ENCODE measurements at places on chromosomes 6 and 20. TPM values are rescaled to one million over a fixed set of nuclear protein-coding genes. Genes with fewer than 3 reads are reported as not detected.

Gene MEI4
- not detected for total RNA-seq

Gene ZNF184
- 3.3 TPM for total RNA-seq

Gene KIF25
- not detected for total RNA-seq

Gene MOXD1
- 115 TPM for total RNA-seq

Gene IMPG1
- not detected for total RNA-seq

Gene NOTCH4
- 1.1 TPM for total RNA-seq

Gene FRMD1
- total RNA-seq, result not detected

Gene ZNF165
- total RNA-seq, result 1.1 TPM

Gene PRICKLE4
- total RNA-seq, result 1.3 TPM

Gene TOX2
- total RNA-seq, result 6.6 TPM

Gene RAD21L1
- not detected for total RNA-seq

Gene ANKRD6
- total RNA-seq, result 3.5 TPM

Gene VARS1
- total RNA-seq, result 85.2 TPM

Gene CAP2
- total RNA-seq, result 12.3 TPM

Gene SPTLC3
- 3.7 TPM for total RNA-seq

Gene TNNC2
- not detected for total RNA-seq

Gene TMEM200A
- 4.9 TPM for total RNA-seq

Gene TCP11
- 0.16 TPM for total RNA-seq

Gene ATP6V1G2
- 0.98 TPM for total RNA-seq

Gene MTO1
- total RNA-seq, result 19.2 TPM

Gene MCHR2
- total RNA-seq, result not detected

Gene DDO
- total RNA-seq, result 0.25 TPM

Data from mesangial cell (primary cell).